Spinal cord (tissue), 10 donors: ENCODE measurements at places on chromosomes 1 and 21. TPM values are rescaled to one million over a fixed set of nuclear protein-coding genes. Genes with fewer than 3 reads are reported as not detected.

Gene HHIPL2
- 1.2 TPM for total RNA-seq

Gene CELF3
- total RNA-seq = 13.9 TPM

Gene TRMT1L
- total RNA-seq = 21.2 TPM

- no peaks in the 10 kb centered on the region for H3K4me1 ChIP-seq
- no peak for DNase-seq
- H3K27ac ChIP-seq = no peak overlapping the region
- H3K27me3 ChIP-seq = peaks cover 25% of the 10 kb centered on the region
- H3K4me3 ChIP-seq = no peak overlapping the region
- H3K36me3 ChIP-seq = peaks cover 75% of the 10 kb centered on the region
Measured at GRCh38 chr1:1627261-1627828, 4.6 kb upstream of the MMP23B start.

DNA sequence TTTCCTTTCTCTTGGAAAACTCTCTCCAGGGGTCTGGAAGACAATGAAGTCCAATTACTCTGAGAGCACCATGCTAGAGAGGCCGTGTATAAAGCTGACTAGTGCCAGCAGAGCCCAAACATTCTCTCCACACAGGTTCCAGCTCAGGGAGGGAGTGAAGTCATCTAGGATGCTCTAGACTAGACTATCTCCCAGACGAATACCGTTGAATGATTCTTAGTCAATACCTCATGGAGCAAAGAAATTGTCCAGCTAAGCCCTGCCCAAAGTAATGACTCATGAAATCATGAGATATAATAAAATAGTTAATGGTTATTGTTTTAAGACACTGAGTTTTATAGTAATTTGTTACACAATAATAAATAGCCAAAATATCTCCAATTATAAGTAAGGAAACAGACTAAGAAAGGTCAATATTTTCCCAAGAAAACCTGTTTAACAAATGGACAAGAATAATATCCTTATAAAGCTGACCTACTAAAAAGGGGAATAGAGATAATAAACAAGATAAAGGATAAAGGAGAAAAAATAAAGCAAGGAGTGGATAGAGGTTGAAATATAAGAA lies 163.9 kb upstream of the LRRC7 start:
- H3K36me3 ChIP-seq = no peaks in the 10 kb centered on the region
- no peak overlapping the region for H3K4me3 ChIP-seq
- H3K4me1 ChIP-seq = no peaks in the 10 kb centered on the region
- no peak overlapping the region for H3K27ac ChIP-seq
- no peaks in the 10 kb centered on the region for H3K27me3 ChIP-seq

- no peak for DNase-seq
- no peaks in the 10 kb centered on the region for H3K27me3 ChIP-seq
- H3K36me3 ChIP-seq = no peaks in the 10 kb centered on the region
- H3K4me1 ChIP-seq = no peaks in the 10 kb centered on the region
- H3K27ac ChIP-seq = no peak overlapping the region
- H3K4me3 ChIP-seq = no peak overlapping the region
Measured at GRCh38 chr1:94790246-94790645, 29.9 kb upstream of the SLC44A3 start.

GRCh38 chr1:61282387-61282786 lies 200.0 kb downstream of the NFIA start:
- no peak for DNase-seq
- H3K27me3 ChIP-seq = no peaks in the 10 kb centered on the region
- no peaks in the 10 kb centered on the region for H3K36me3 ChIP-seq
- H3K4me1 ChIP-seq = peaks cover 15% of the 10 kb centered on the region
- H3K4me3 ChIP-seq = no peak overlapping the region

DNA sequence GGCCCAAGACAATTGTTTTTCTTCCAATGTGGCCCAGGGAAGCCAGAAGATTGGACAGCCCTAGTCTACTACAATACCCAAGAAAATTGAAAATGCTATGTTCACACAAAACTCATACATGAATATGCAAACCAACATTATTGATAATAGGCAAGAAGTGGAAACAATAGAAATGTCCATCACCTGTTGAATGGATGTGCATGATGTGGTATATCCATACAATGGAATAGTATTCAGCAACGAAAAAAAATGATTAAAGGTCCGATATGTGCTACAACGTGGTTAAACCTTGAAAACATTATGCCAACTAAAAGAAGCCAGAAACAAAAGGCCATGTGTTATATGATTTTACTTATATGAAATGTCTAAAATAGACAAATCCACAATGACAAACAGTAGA lies 262.3 kb downstream of the LRRC40 start:
- no peaks in the 10 kb centered on the region for H3K27me3 ChIP-seq
- DNase-seq = no peak
- no peak overlapping the region for H3K27ac ChIP-seq

- H3K4me1 ChIP-seq = no peaks in the 10 kb centered on the region
- H3K27me3 ChIP-seq = no peaks in the 10 kb centered on the region
- DNase-seq = no peak
- H3K4me3 ChIP-seq = no peak overlapping the region
- H3K27ac ChIP-seq = no peak overlapping the region
Measured at GRCh38 chr1:27331922-27332321, 9.9 kb upstream of the SYTL1 start.

GRCh38 chr21:43590194-43590593 lies 69.1 kb downstream of the HSF2BP start:
- H3K27ac ChIP-seq = no peak overlapping the region
- H3K4me3 ChIP-seq = no peak overlapping the region
- H3K36me3 ChIP-seq = no peaks in the 10 kb centered on the region
- peaks cover 3% of the 10 kb centered on the region for H3K4me1 ChIP-seq
- DNase-seq = no peak

DNA sequence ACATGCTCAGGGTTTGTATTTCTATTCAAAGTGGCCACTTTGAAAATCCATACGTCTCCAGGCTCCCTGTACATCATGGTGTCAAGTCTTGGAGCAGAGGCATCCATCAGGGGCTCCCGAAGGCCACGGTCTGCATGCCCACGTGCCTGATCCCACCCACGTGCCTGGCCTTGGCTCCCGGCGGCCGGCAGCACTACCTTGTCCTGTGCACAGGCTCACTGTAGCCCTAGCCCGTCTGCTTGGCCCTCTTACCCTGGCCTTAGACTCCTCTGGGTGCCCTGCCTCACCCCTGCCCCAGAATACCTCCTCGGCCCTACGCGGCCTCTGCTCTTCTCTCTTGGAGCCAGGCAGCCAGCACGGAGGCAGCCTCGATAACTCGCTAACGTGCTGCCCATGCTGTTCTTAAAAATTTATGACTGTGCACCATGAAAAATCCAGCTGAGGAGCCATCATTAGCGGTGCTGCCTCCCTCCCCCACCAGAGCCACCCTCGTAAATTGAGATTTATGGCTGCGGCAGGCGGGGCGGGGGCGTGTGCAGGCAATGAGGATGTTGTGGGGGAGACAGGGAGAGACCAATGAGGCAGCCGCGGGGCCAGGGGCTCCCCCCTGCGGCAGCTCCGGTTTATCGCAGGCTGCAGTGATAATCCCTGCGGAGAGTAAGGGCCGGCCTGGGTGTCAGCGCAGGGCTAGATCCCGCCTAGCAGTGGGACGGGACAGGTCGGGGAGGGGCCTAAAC lies 24.6 kb downstream of the DMAP1 start:
- H3K27ac ChIP-seq = peak overlapping the region; percentile 70
- DNase-seq = peak; percentile 50
- peaks cover 46% of the 10 kb centered on the region for H3K4me1 ChIP-seq

DNA sequence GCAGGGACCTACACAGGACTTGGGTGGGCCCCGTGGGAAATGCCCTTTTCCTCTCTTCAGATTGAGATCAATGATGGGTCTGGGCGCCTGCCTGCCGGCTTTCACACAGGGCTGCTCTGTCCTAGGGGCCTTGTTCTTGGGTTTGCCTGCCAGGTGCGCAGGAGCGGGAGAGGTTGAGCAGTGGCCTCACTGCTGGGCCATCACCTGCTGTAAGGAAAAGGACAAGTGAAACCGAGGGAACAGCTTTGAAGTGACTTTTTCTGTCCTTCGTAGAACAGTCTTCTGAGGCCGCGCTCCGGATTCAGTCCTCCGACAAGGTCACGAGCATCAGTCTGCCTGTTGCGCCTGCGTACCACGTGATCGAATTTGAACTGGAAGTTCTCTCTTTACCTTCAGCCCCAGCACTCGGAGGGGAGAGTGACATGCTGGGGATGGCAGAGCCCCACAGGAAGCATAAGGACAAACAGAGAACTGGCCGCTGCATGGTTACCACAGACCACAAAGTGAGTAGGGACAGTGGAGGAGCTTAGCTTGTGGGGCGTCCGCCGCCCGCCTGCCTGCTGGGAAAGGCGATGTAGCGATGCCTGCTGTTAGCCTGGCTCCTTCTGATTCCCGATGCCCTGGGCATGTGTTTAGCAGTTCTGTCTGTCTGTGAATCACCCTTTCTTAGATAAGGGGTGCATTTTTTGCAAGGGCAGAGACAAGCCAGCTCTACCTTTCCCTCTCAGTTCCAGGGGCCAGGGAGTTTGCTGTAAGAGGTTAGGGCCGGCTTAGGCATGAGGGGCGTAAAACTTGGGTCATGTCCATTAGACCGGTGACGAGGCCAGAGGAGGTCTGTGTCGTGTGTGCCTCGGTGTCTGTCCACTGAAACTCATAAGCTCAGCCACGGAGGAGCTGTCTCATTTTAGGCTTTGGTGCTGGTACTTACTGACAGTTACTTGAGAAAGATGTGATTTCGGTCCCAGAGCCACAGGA lies 19.5 kb upstream of the PWP2 start:
- no peak for DNase-seq
- no peak overlapping the region for H3K27ac ChIP-seq
- peaks cover 87% of the 10 kb centered on the region for H3K36me3 ChIP-seq
- peaks cover 21% of the 10 kb centered on the region for H3K4me1 ChIP-seq
